ENCODE measurements at places on chromosomes 1 and 21.

- DNase-seq = peak; percentile 18
Measured at GRCh38 chr1:195789321-195789720, 818.9 kb downstream of the KCNT2 start.

DNA sequence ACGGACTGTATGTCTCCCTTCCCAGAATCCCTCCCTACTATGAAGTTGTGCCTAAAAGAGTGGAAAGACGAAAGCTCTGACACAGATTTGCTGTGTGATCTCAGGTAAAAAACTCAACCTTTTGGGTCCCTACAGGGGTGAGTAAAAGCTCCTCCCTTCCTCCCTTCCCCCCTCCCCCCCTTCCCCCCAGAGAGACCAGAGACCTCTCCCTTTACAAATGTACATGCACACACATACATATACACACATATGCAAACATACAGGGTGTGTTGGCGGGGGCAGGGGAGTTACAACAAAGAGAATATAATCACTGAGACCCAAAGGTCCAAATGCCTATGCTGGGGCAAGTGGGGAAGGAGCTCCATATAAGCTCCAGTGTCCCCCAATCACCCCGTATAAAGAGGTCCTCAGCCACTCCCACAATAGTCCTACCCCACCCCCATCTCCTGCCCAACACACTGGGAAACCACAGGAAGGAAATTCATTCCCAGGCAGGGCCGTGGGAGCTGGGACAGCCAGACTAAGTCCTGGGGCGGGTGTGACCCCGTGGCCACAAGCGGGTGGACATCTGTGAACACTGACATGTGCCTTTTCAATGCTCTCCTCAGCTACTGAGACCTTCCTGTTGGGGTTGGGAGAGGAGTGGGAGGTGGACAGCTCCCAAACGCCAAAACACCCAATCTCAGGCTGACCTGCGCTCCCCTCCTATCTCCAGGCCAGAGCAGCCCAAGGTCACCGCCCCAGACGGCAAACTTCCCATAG lies 2.0 kb downstream of the MEF2D start:
- DNase-seq = peak; percentile 55

DNA sequence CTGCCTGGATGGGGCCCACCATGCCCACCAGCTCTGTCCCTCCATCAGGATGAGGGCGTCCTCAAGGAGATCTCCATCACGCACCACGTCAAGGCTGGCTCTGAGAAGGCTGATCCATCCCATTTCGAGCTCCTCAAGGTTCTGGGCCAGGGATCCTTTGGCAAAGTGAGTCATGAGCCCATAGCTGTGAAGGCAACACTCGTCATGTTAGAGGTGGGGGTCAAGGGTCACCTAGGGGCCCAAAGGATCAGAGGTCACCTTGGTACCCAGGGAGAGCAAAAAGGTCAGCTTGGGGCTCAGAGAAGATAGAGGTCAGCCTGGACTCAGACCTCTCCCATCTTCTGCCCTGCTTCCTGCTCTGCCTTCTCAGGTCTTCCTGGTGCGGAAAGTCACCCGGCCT lies 17.3 kb downstream of the RPS6KA1 start:
- DNase-seq = no peak

DNA sequence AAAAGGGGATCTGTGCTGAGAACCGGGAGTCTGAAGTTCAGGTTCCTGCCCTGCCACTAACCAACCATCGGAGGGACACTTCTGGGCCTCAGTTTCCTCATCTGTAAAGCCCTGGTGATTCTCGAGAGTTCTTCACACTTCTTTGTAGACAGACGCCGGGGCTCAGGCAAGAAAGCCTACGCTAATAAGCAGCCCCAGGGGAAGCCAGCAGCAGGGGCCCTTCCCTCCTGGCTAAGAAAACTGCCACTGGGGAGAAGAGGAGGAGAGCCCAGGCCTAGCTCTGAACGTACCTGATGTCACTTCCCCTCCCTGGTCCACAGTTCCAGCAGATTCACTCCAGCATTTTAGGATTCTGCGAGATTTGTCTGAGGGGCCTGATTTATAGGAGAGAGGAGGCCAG lies 76.0 kb downstream of the CAMK2N1 start:
- DNase-seq = no peak

DNA sequence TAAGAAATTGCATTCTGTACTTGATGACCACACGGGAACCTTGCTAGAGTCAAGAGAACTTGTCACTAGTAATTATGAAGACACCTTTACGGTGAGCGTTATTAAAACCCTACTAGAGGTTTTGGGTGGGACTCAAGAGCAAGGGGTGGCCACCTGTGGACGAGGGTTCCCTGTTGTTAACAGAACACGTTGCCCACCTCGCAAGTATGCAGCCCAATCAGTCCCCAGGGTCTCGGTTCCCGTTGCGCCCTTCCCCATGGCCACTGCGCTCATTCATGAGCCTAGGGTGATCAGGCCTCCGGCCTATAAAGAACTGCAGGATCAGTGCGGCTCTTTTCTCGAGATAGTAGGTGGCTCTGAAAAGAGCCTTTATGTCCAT lies 30.2 kb upstream of the RNF187 start:
- no peak for DNase-seq

- no peak for DNase-seq
Measured at GRCh38 chr1:68625624-68626023, 128.7 kb upstream of the DEPDC1 start.

- peak; percentile 33 for DNase-seq
Measured at GRCh38 chr1:178973652-178974101, 52.0 kb upstream of the FAM20B start.

DNA sequence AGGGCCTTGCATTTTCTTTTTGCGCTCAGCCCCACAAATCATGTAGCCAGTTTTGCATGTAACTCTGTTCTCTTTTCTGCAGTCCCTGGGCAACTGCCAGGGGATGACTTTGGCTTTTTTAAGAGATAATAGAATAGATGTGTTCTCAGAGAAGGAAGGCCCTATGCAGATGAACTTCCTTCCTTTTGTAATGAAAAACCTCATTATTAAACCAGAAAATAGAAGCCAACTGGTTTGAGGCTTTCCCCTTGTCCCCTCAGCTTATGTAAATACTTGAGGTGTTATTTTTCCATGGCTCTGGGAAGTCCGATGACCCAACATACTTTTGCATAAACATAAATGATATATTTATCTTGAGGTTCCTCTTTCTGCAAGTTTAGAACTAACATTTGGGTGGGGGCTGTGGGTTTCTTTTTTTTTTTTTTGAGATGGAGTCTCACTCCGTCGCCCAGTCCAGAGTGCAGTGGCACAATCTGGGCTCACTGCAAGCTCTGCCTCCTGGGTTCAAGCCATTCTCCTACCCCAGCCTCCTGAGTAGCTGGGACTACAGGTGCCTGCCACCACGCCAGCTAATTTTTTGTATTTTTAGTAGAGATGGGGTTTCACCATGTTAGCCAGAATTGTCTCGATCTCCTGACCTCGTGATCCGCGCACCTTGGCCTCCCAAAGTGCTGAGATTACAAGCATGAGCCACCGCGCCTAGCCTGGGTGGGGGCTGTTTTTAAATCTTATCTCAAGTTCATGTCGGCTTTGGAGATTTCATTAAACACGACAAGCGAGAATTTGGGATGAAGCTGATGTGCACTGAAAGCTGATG lies 14.4 kb upstream of the FCRL5 start:
- no peak for DNase-seq

DNA sequence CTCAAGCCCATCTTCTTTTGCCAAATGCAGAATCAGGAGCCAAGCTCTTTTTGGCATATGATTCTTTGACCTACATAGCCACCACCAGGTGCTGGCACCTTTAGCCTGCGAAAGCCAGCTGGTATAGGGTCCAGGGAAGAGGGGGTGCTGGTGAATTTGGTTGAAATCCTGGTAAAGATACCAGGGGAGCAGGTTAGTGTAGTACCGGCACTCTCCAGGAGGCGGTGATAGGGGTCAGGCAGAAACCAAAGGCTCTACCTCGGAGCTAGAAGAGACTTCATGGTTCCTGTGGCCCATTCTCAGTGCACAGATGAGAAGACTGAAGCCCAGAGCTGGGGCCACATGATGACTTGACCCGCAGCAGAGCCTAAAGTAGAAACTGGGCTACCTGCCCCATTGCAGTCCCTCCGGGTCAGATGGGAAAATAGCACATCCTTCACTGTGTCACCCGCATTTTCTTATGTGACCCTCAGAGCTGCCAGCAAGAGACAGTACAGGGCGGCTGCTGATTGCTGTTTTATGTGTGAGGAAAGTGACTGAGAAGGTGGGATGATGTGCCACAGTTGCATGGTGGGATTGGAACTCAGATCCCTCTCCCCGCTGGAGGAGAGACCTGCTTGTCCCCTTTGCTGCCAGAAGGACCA lies 36.0 kb upstream of the IL19 start:
- peak; percentile 54 for DNase-seq

DNA sequence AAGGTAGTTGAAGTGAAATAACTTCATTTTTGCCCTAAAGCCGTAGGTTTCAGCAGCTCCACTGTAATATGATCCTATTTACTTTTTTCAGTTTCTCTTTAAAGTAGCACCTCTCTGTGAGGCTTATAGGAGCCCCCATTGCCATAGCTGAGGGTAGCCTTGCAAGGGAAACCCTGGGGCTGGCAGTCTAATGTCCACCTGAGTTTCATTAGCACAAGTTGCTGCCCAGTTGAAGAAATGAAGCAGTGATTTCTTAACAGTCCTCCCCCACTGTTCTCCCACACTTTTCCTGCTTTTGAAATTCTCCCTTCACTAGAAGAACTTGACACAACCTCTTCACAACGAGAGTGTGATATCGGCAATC lies 1.5 kb downstream of the HMCN1 start:
- DNase-seq = no peak

- no peak for DNase-seq
Measured at GRCh38 chr1:155205035-155205434, 2.7 kb downstream of the THBS3 start.

DNA sequence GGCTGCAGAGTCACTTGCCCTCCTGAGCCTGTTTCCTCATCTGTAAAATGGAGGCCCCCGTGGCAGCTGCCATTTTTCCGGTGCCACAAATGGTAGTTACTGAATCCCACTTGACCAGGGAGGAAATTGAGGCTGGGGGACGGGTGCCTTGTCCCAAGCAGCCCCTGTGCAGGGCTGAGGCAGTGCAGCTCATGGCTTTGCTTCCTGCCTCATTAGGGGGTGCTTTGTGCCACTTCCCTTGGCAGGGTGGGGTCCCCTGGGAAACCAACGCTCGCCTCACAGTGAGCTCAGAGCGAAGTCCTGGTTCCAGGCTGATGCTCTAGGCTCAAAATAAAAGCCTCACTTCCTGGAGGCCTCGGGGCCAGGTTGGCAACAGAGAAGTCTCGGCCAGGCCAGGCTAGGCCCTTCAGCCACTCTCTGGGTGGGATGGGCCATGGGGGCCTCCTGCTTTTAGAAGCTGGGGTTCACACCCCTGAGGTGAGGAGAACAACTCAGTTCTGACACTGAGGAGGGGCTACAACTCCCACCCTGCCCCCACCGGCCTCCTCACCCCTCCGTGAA lies 6.8 kb downstream of the LAPTM5 start:
- no peak for DNase-seq

- DNase-seq = peak; percentile 53
Measured at GRCh38 chr1:119163396-119163795, 22.9 kb upstream of the WARS2 start.

GRCh38 chr1:98766255-98766654 lies 104.7 kb downstream of the SNX7 start:
- no peak for DNase-seq

DNA sequence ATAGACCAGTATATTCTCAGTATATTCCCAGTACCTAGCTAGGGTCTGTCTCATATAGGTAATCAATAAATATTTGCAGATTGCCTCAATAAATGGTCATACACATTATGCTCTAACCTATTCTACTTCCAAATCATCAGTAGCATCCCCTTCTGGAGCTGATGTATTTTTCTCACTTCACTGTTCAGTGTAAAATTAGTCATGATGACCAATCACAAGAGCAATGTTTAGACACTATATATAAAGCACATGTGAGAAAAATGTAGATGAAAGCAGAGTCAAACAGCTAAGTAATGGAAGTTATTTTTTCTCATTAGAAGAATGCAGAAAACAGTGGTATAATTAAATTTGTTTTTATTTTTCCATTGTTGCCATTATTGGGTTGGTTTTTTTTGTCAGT lies 34.7 kb downstream of the EPRS1 start:
- no peak for DNase-seq

GRCh38 chr1:24252185-24252780 lies 65.2 kb upstream of the IFNLR1 start:
- DNase-seq = peak; percentile 41
